Fibroblast of lung (primary cell): ENCODE measurements at places on chromosomes 1 and 21. TPM values are rescaled to one million over a fixed set of nuclear protein-coding genes. Genes with fewer than 3 reads are reported as not detected.

DNA sequence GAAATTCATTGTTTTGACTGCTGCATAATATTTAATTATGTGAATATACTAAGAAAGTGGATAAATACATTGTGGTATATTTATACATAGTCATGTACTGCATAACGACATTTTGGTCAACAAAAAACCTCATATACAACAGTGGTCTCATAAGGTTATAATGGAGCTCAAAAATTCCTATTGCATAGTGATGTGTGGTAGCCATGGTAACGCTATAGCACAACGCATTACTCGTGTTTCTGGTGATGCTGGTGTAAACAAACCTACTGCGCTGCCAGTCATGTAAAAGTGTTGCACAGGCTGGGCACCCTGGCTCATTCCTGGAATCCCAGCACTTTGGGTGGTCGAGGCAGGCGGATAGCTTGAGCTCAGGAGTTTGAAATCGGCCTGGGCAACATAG lies 52.6 kb upstream of the NHLH2 start:
- DNase-seq = no peak

DNA sequence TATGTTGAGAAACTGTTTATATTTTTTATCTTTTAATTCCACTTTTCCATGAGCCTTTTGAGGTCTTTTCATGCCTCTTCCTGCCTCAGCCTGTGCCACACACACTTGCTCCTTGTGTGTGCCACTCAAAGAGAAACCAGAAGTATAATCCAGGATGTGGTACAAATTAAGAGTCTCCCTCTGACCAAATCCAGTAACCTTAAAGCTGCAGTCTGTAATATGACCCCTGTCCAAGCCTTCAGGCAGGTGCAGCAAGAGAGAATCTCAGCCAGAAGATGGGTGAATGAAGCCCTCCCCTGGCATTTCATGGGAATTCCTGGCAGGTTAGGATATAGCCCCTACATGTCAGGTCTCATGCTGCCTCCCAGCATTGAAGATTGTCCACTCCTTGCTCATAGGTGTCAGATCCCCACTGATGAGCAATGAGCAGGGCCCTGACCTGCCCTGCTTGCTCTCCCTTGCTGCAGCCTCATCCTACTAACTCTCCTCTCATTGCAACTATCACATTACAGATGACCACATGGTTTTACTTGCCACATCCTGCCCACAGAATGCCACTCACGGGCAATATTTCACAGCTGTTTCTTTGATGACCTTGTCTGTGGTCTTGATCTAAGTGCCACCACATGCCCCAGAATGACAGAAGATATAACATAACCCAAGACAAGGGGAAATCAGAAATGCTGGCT lies 169.3 kb downstream of the SEC16B start:
- DNase-seq = peak; percentile 12

- DNase-seq = peak; percentile 30
Observed at GRCh38 chr1:104780470-104781078, 1030.9 kb downstream of the AMY1C start.

GRCh38 chr1:155167166-155168104 lies 5.7 kb downstream of the KRTCAP2 start:
- peak; percentile 83 for DNase-seq

GRCh38 chr1:94068999-94069918 lies 51.7 kb downstream of the ABCA4 start:
- peak; percentile 75 for DNase-seq

DNA sequence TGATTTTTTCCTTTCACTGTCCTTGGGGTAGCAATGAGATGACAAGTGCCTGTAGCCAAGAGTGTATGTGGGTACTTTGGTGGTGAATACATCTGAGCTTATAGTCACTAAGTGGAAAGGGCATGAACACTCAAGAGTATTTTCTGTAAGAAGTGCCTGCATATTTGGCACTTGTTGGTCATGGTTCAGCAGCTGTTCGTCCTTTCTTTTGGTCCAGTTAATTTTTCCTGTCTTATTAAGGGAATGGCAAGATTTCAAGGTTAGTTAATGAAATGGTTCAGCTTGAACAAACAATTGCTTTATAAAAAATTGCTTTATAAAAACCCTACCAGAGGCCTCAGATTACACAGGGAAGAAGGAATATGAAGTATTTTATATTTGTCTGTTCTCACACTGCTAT lies 48.6 kb upstream of the GPR52 start:
- DNase-seq = peak; percentile 32

GRCh38 chr1:88186911-88187310 lies 497.2 kb upstream of the PKN2 start:
- no peak for DNase-seq

DNA sequence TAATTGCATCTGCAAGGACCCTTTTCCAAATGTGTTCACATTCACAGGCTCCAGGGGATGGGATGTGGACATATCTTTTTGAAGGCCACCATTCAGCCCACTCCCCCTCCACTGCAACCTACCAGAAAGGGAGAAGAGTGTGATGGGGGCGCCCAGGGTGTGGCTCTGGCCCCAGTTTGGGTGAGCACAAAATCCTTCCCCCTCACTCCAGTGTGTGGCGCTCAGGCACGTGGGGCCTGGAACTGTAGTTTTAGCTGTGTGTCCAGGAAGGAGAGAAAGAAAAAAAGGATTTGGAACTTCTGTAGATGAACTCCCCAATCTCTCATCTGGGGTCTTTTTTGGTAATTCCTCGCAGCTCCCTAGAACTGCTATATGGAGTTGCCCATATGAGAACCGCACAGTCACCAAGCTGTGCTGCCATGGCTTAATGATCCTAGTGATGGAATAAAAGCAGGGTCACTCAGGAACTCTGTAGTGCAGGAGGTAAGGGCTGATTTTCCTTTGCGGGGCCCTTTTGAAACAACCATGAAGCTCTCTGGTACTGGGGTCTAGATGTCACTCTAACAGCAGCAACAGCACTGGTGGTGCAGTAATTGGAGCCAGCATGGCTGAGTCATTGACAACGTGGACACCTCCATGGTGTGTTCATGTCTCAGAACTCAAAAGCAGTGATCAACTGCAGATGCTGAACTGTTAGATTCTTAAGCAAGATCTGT lies 17.0 kb downstream of the AGT start:
- peak; percentile 15 for DNase-seq

DNA sequence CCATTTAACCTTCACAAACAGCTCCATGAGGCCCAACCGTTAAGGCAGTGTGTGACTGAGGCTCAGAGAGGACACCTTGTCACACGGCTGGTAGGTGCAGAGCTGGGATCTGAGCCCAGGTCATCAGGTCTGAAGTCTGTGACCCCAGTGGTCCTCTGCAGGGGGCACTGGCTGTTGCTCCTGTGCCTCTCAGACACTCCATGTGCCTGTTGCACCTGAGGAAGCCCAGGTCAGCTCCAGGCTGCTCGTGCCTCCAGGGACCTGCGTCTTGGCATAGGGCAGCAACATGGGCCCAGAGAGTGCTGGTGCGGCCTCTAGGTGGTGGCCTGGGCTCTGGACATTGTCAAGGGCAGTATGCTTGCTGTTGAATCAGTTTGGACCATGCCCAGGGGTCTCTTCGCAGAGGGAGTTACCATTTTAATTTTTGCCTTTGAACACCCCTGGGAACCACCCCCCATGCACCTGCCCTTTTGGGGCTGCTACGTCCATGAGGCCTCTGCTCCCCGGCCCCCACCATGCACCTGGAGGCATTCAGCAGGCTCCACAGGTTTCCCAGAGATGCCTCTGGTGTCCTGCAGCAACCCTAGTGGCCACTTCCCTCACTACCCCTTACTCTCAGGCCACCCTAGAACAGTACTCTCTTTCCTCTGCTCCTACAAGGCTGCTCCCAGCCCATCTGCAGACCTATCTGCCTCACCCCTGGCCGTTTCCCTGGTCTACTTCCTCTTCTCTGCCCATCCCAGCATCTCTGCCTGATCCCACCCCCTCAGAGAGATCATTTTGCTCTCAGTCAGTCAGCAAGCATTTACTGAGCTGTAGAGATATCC lies 25.2 kb upstream of the EPS8L3 start:
- DNase-seq = no peak

GRCh38 chr1:224767676-224768075 lies 151.6 kb downstream of the CNIH3 start:
- DNase-seq = no peak

GRCh38 chr1:245550720-245551043 lies 395.9 kb downstream of the KIF26B start:
- DNase-seq = no peak

DNA sequence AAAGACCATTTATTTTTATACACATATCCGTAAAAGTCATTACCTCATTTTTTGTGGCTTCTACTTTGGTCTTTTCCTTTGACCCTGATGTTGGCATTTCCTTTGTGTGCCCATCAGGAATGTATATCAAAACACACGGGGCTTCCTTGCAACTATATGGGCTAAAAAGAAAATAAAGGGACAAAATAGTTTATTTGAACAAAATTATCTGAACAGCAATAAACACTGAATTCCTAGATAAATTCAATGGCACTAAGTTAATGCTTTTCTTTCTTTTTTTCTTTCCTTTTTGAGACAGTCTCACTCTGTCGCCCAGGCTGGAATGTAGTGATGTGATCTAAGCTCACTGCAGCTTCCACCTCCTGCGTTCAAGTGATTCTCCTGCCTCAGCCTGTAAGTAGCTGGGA lies 45.2 kb downstream of the EPRS1 start:
- peak; percentile 59 for DNase-seq

- DNase-seq = peak; percentile 44
Observed at GRCh38 chr21:35824136-35824535, 236.2 kb downstream of the SETD4 start.

- DNase-seq = no peak
Observed at GRCh38 chr21:45543371-45543709, 1.1 kb upstream of the SLC19A1 start.

DNA sequence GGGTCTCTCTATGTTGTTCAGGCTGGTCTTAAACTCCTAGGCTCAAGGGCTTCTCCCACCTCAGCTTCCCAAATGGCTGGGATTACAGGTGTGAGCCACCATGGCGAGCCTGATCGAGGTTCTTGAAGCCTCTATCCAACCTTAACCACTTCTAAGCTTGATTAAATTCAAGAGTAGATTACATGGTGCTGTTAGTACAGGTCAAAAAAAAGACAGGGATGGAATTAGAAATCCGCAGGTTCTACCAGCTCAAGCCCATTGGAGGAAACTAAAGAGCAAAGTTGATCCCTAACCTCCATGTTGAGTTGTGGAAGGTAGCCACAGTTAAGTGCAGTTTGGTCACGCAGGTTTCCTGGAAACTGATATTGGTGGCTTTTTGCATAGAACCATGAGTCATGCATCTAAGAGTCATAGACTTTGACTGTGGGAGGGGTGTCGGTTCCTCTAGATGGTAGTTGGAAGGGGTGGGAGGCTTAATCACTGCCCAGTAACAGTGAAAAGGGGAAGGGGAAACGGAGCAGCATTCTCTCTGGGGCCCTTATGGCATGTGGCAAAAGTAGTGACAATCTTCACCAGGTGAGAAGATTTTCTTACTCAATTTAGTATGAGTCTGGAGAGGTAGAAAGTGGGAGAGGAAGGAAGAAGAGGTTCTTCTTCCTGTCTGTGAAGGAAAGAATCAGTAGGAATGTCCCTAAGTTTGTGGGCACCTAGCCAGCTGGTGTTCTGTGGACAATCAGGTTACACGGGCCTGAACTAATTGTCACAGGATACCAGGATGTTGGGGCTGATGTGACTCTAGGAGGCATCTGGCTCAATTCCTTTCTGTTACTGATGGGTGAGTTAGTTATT lies 7.0 kb downstream of the CD53 start:
- DNase-seq = no peak

DNA sequence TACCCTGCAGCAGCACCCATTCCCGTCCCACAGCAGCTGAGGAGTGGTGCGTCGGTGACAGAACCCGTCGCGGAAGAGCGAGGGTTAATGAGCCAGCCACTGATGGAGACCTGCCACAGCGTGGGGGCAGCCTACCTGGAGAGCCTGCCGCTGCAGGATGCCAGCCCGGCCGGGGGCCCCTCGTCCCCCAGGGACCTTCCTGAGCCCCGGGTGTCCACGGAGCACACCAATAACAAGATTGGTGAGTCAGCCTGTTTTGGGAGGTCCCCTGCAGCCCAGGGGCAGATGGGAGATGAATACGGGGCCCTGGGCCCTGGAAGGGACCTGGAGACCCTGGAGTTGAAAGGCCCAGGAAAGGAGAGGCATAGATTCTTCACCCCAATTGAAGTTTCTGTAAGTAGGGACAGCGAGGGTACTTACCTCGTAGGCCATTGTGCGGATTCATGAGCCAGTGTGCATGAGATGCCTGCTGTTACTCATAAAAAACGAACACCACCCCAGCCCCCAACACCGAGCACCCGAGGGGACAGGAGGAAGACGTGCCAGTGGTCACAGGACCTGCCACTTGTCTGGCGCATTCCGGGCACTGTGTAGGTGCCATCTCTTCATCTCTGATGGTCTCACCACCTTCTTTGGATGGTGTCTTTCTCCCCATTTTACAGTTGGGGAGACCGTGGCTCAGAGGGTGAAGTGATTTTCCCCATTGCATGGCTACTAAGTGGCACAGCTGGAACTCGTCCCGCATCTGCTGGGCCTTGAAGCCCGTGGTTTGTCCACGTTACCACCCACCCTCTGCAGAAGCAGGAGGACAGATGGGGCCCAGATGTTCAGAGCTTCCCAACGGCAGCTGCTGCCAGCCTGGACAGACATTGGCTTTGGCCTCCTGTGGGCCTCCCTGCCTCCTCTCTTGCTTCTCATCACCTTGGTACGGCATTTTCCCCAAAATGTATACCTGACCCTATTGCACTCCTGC lies 28.3 kb upstream of the TNFRSF1B start:
- no peak for DNase-seq

DNA sequence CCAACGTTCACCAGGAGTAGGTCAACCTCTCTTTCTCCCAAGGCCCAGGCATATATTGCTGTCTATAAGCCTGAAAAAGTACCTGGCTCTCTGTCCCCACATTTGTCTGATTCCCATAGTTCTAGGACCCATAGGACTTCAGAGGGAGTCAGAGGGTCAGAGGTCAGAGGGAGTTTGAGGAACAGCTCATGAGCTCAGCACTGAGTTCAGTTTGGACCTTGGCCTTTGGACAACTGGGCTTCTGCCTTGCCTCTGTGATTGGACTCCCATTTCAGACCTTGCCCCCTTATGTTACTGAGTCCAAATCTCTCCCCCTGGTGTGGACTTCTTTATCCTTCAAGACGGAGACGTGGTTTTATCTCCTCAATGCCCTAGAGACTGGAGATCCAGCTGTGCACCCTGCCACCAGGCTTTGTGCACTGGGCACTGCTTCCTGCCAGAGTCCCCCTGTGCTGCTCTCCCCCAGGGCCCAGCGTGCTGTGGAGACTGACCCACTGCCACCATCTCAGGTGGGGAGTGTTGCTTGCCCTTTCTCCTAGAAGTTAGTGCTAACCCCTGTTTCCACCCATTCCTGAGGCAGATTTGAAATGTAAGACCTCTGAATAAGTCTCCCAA lies 3.2 kb downstream of the CTSE start:
- DNase-seq = no peak

- no peak for DNase-seq
Observed at GRCh38 chr1:51328926-51329325, 1.4 kb downstream of the TTC39A start.

- DNase-seq = no peak
Observed at GRCh38 chr1:83887483-83887882, 111.4 kb downstream of the TTLL7 start.

The HMGCS2 gene
- polyA plus RNA-seq = not detected in 2 replicates

The EIF2D gene
- polyA plus RNA-seq = 59.8 and 67.3 TPM in 2 replicates

The IL19 gene
- polyA plus RNA-seq = not detected in 2 replicates

The FCRL6 gene
- not detected in 2 replicates for polyA plus RNA-seq
